Muscle of arm (tissue), 14 donors: ENCODE measurements at places on chromosomes 5 and 9. TPM values are rescaled to one million over a fixed set of nuclear protein-coding genes. Genes with fewer than 3 reads are reported as not detected.

RNF183 gene
- polyA plus RNA-seq: not detected

SLC25A48 gene
- polyA plus RNA-seq: 3.1 TPM

FOXD4L6 gene
- not detected for polyA plus RNA-seq

INSL6 gene
- polyA plus RNA-seq: not detected

- DNase-seq: no peak
Observed at GRCh38 chr5:65871182-65871581, 55.2 kb upstream of the ERBIN start.

- DNase-seq: no peak
Observed at GRCh38 chr5:176748073-176748966, 62.0 kb upstream of the UNC5A start.

DNA sequence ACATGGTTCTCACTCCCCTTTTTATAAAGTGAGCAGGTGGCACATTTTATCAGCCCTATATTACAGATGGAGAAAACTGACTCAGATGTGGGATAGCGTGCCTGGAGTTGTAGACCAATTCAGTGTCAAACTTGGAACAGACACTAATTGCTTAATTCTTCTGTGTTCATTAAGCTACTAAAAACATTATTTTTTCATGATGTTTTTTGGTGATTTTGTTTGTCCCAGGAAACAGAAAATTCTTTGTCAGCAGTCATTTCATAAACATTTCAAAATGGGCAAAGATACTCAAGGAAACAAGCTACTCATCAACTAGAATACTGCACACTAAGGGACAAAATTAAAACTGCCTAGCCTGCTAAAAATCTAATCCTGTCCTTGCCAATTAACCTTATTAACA, 2.2 kb downstream of the ABHD17B start:
- DNase-seq: no peak

DNA sequence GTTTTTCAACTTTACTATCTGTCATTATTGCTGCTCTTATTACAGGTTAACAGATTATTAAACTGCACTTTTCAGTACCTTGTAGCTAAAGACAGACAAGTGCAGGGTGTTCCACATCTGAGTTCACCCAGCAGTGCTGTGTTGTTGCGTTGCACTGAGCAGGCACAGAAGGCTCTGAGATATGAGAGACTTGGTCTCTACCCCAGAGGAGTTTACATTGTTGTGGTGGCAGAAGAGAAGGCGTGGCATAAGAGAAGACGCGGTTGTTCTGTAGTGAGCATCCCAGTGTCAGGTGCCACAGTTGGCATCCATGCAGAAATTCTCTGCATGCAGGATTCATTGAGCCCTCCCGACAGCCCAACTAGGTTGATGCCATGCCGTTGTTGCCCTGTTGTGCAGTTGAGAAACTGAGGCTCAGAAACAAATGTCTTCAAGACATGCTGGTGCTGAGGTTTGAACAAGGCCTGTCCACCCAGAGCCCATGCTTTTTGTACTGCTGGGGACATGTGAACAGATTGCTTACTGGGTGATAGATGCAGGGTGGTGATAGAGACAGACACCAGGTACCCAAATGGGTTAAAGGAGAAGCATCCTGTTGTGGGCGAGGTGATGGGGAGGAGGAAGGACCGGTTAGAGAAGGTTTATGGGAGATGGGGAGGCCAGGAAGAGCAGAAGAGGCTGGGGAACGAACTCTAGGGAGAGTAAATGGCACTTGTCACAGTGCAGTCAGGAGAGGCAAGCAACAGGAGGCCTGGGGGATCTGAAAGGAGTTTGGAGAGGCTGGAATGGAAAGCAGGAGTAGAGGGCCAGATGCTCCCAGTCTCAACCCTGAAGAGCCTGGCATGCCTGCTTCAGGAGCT, 8.2 kb downstream of the ABL1 start:
- DNase-seq: no peak

DNA sequence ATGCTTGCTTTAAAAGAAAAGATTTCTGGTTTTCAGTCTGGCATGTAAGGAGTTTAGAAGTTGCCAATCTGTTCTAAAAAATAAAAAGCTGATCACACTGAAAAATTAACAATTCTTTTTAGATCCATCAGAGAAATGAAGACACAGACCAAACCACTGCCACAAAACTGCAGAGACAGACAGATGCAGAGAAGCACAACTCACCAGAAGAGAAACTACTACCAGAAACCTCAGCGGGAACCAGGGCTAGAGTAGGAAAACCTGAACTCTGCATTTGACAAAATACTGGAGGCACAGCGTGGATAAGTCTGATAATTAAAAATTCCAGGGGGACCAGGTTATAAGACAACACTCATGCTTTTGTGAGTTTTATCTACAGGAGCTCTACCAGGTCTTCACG, 28.8 kb downstream of the FBXL17 start:
- DNase-seq: no peak

DNA sequence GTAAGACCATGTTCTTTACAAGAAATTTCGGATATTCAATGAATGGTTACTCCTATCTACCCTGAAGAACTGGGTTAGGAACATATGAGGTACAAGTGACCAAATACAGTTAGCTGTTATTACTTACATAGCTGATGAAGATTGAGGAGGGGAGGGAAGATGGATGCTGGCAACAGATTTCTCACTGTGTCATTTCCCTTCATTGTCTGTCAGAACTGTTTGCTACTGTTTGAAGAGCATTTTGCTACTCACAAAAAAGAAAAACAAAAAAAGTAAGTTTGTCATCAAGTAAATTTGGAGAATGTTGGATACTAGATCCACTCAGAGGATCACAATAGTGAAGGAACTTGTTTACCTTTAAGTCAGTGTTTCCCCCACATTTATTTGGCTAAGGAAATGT, 53.7 kb downstream of the ENC1 start:
- no peak for DNase-seq

DNA sequence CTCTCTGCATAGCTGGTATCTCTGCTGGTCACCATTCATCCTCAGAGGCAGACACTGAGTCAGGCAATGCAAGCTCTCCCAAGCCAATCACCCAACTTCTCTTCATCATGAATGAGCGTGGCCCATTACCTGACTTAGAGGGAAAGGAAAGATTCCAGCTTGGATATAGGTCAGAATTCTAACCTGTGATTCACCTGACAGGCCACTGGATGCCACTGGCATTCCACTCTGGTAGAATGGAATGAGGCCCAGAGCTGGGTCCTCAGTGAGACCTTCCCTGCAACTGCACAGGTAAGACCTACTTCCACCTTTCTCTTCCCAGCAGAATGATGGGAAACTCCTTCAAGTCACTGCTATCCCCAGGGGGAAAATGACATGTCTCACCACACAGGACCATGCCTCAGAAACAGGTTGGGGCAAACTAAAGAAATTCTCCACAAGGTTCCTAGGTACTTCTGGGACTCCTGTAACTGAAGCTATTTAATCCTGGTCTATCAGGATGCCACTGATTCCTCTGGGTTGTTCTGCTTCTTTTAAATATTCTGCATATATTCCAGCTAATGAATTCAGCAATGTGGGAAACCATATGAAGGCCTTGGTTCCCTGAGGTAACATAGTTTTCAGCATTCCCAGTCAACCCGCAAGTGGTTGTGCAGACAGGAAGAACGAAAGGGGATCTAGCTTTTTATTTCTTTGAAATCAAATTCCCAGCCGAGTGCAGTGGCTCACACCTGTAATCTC, 62.0 kb downstream of the SUSD1 start:
- DNase-seq: no peak
